Activated CD4-positive, alpha-beta memory T cell treated with anti-CD3 and anti-CD28 coated beads for 36 hours (primary cell): ENCODE measurements at places on chromosomes 6 and 20. TPM values are rescaled to one million over a fixed set of nuclear protein-coding genes. Genes with fewer than 3 reads are reported as not detected.

DNA sequence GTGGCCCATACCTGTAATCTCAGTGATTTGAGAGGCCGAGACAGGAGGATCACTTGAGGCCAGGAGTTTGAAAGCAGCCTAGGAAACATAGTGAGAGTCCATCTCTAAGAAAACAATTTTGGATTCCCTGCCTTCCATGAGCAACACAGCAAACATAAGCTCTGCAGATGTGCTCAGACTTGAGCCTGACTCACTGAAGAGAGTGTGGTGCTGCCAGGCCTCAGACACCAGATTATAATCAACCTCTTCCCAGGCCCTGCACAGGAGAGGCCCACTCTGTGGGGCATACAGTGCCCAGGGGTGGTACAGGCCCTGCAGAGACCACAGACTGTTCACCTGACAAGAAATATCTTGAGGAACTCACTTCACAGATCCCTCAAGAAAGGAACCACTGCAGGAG, 19.9 kb downstream of the HLA-DPB1 start:
- no peak for DNase-seq

The GID8 gene
- 34.8 TPM for total RNA-seq

The VTA1 gene
- total RNA-seq, result 43.5 TPM

- no peak for DNase-seq
Observed at GRCh38 chr6:63352544-63353285, 32.9 kb upstream of the LGSN start.

DNA sequence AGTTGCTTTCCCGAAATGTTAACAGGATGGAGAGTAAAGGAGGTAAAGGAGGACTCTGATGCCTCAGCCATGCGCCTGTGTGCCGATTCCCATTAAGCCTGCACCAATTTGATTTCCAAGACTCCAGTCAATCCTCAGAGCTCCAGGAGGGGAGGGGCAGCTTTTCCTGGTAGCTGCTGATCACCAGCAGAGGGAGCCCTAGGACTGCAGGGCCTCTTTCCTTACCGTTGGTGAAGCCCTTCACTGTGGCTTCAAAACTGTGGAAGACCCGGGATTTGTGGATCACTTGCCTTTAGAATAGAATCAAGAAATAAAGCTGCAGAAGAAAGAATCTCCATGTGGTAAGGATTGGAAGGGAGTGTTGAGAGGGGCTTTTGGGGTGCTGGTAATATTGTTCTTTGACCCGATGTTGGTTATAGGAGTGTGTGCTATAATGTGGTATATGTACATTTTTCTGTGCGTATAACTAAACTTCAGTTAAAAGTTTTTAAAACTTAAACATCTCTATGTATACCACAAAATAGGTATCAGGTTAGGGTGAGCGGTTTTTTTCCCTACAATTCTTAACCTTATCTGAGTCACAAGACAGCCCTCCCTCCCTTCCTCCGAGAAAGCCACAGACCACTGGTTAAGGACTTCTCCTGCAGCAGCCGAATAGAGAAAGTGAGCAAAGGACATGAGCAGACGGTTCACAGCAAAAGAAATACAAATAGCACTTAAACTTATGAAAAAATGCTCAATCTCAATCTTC, 6.9 kb upstream of the OSER1 start:
- peak; percentile 76 for DNase-seq

The WFDC5 gene
- not detected for total RNA-seq

The BPIFB6 gene
- not detected for total RNA-seq

The STMND1 gene
- not detected for total RNA-seq

The FAM217A gene
- not detected for total RNA-seq

GRCh38 chr20:15107931-15108330, 770.5 kb upstream of the FLRT3 start:
- no peak for DNase-seq

The CYP24A1 gene
- 0.57 TPM for total RNA-seq

The CLPSL1 gene
- total RNA-seq, result not detected

The BLTP3A gene
- total RNA-seq, result 14.6 TPM
